Cortex of kidney (tissue), 1 donor: ENCODE measurements at places on chromosomes 5 and 9.

GRCh38 chr9:94728719-94729118 is 2.2 kb downstream of the AOPEP start:
- DNase-seq, result no peak

DNA sequence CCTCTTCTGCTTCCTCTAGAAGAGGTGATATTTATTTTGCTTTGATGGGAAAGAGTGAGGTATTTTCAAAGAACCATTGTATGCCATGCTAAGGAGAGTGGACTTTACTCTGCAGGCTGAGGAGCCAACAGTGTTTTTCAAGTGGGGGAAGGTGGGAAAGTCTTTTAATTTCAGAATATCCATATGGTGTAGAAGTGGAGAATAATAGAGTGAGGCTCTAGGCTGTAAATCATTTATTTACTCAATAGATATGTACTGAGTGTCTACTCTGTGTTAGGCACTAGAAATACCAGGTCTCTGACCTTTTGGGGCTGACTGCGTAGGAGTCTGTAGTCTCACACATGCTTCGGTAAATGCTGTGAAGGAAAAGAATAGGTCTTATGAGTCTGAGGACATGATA is 30.7 kb upstream of the TENT2 start:
- DNase-seq, result no peak

DNA sequence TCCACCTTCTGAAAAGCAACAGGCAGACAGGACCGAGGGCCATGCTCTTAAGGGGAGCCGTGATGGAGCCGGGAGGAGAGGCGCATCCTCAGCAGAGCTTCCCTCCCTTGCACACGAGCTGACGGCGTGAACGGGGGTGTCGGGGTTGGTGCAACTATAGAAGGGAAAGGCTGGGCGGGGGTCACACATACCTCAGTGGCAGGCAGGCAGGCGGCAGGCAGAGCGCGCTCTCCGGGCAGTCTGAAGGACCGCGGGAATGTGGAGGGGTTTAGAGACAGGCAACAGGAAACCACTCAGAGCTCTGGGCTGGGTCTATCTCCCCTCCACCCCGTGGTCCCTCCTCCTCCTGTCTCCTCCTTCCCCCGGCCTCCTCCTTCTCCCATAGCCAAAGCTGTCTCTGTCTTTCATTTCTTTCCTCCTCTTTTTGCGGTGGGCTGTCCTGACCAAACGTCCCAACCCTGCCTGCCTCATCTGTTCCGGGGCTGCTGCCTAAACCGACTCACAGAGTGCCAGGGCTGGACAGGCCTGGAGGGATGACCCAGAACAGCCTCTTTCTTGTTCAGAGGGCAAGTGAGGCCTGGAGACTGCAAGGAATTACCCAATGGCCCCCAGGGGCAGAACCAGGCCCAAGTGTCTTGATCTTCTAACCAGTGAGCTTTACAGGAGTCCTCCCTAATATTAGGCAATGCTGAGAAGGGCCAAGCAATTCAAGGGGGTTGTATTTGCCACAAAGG is at the start of gene SPARC:
Gene SPARC, minus strand, starts transcription at position 242 of the 734 bp plus-strand sequence. CDS start 10,727 bp downstream, outside the sequence.
- no peak for DNase-seq

GRCh38 chr5:33794550-33795181 is 97.1 kb downstream of the ADAMTS12 start:
- no peak for DNase-seq

DNA sequence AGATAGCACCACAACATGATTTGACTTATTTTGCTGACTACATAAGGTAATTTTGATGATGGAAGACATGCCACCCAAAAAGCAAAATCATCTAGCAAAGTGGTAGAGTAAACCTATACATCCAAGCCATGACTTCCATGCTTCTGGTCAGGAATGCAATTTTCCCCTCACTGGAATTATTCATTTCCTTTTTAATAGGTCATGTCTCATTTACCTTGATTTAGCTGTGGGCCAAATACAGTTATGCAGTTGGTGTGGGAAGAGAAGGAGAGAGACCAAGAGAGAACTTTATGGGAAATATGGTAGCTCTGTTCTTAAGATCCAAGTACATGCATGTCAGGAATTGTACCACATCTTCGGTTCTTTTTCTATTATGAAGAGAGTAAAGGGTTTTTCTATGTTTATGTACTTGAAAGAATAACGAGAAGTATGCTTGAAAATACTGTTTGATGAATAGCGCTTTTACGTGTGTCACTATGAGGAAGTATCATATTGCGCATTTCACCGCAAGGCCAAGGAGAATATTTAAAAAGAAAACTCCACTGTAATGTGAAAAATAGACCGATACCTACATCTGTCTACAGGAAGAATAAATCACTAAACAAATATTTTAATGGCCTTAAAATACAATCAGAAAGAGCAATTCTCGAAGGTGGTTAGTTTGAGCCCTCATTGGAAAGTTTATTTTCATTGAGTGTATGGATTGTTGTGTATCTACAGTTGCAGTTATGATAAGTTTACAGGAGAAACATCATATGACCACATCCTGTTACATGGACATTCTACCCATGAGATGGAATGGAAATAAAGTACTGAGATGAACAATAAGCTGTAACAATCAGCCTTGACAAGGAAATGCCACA is 134.0 kb downstream of the FOXD1 start:
- no peak for DNase-seq

DNA sequence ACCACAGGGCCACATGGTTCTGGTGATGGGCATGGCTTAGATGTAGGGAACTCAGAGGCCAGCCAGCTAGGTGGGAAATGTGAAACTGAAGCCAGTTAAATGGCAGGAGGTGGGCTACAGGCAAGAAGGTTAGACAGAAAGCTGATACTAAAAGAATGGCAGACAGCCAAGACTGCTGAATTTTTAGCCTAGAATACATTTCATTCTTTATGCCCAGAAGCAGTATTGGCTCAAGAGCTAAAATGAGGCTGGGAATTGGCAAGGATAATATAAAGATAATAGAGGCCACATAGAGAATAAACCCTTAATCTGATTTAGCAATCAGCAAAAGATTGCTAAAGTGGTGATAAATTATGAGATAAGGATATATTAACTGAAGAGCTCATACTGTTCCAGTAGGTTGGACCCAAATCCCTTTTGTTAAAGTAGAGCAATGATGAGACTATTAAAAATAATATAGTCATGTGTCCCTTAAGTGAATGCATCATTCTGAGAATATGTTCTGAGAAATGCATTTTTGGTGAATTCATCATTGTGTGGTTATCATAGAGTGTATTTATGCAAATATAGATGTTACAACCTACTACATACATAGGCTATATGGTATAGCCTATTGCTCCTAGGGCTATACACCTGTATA is 234.3 kb downstream of the CHSY3 start:
- DNase-seq, result no peak

- no peak for DNase-seq
Measured at GRCh38 chr5:63963926-63964325, 1.7 kb upstream of the HTR1A start.

GRCh38 chr5:170313344-170313743 is 15.8 kb upstream of the LCP2 start:
- DNase-seq, result no peak

- DNase-seq, result no peak
Measured at GRCh38 chr9:94690344-94690743, 36.2 kb upstream of the AOPEP start.

DNA sequence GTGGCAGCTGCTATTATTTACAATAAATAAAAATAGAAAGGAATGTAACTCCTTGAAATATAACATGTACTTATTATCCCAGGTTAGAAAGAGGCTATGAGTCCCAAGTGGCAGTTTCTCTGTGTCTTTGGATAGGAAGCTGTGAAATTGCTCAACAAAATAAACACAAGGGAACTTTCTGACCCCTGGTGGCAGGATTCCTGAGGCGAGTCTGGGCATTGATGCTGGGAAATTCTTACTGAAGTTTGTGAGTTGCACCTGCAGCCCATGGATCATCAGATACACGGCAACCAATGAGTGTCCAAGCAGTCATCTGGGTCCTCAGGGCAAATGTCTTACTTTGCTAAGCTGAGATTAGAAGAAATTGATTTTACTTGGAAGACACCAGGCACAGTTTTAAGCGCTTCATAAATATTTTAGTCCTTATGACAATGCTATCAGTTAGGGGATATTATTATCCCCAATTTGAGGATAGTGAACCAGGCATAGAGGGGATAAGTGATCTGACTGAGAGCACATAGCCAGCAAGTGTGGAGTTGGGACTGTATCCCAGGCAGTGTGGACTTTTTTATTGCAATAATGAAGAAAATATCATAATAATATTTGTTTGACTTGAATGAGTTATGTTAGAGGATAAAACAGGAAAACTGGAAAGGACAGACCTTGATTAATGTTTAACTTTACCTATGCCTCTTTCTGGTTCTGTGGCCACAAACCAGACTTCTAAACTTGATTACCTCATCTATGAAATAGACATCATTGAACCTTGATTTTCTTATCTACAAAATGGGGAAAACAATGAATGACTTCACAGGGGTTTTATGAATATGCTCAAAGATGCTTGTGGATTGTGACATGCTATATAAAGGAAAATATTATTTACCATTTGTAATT is 265.5 kb upstream of the ADAMTSL1 start:
- DNase-seq, result no peak

DNA sequence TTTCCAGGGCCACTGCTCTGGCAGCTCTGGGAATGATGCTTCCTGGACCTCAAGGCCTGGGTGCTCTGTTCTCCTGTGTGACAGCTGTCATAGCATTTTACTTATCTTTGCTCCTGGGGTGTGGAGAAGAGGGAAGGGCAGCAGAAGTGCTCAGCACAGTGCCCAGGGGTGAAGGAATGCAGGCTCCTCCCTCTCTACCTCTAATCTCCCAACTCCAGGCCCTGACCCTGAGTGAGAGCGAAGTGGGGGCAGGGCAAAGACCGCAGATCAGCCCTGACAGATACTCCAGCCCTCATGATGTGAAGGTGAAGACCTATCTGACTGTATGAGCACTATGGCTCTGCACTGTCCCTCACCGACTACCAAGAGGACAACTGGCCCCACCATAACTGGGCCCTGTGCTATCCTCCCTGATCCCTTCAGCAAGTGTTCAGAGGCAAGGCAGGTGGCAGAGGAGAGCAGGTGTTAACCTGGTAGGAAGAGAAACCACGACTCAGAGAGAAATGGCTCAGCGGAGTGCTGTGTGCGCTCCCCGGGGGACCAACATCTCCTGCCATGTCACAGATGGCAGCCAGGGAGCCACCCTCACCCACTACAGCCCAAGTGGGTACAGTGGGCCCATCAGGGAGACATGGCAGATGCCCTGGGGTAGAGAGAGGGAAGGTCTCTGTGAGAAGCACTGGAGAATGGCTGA is 16.8 kb downstream of the ACSL6 start:
- DNase-seq, result no peak

GRCh38 chr9:128733256-128733655 is 9.3 kb upstream of the ZDHHC12 start:
- DNase-seq, result no peak

- no peak for DNase-seq
Measured at GRCh38 chr9:85200726-85201404, 531.3 kb downstream of the NTRK2 start.

DNA sequence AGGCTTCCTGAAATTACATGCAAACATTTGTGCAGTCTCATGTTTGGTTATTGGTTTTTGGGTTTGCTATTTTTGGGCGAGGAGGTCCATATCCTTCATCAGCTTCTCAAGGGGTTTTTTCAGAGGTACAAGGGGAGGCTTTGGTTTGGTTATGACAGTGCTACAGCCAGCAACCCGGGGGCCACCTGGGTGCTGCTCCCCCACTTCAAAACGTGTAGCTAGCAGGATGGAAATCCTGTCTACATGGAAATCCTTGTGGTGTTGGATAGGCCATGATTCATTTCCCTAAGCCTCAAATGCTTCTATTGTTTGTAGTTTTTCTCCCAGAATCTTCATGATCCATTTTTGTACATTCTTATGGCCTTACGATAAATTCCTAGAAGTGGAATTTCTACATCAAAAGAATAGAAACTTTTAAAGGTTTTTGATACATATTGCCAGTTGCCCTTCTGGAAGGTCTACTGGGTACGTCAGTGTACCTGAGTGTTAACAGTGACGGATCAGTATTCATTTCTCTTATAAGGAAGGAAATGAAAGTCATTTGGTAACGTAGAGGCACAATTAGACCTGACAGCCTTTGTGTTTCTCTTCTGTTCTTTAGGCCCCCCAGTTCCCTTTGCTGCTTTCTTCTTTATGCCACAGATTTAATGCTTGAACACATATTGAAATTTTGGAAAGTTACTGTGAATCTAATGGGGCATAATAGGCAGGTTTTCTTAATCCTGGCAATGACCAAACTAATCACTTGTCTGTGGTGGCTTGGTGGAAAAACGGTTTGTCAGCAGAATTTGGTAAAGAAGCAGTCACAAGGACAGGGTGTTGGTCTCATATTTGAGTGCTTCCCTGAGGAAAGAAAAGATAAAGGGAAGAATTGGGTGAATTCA is 69.7 kb upstream of the ABL1 start:
- no peak for DNase-seq

GRCh38 chr5:2703615-2704014 is 47.9 kb downstream of the IRX2 start:
- no peak for DNase-seq

GRCh38 chr9:77807846-77808750 is 160.0 kb upstream of the GNA14 start:
- DNase-seq, result no peak

- DNase-seq, result no peak
Measured at GRCh38 chr5:74118071-74118470, 492.1 kb downstream of the ARHGEF28 start.

DNA sequence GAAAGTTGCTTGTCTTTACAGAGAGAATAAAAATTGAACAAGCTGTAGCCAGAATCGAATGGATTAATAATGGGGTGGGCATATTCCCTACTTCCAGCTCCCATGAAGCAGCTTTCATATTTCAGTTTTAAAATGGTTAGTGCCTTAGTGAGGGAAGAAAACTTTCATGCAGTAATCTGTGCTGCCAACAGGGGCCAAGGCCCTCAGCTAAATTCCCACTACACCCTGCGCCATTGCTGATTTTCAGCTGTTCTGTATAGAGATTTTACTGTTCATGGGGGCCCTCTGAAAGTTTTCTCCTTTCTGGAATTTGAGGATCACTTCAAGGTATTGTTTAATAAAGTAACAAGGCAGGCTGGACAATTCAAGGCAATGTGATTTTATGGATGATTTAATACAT is 58.2 kb downstream of the CAST start:
- DNase-seq, result no peak

DNA sequence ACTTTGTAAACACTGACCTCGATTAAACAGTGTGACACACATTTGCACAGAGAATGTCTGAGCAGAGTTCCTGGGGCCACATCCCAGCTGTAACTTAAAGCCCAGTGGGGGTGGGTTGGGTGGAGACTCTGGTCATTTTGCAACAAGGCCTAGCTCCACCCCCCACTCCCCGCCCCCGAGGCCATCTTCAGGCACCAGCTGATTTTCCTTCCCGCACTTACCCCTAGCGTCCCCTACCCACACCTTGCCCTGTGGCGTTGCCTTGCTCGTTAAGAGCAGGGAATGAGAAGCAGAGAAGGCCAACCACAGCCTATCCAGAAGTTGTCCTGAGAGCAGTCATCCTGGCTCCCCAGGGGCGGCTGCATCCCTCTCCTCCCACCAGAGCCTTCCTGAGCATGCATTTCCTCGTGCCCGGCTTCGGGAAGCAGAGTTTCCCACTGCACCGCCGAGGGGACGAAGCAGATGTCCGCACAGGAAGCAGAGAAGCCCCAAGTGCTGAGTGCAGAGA is 101.7 kb upstream of the SARDH start:
- no peak for DNase-seq
